ENCODE measurements at places on chromosomes 7 and 10. TPM values are rescaled to one million over a fixed set of nuclear protein-coding genes. Genes with fewer than 3 reads are reported as not detected.

Gene MYL10
- total RNA-seq = not detected

Gene NYAP1
- 1.1 TPM for total RNA-seq

Gene PIP
- total RNA-seq = not detected

Gene HABP2
- 0.13 TPM for total RNA-seq

Gene FAM13C
- total RNA-seq = 0.28 TPM

Gene GPC2
- total RNA-seq = 1.0 TPM

Gene ELN
- 0.10 TPM for total RNA-seq

Gene NEUROG3
- total RNA-seq = not detected

Measured in A549 treated with DMSO at 1 μM for 4 hours (cell line).